M059J (cell line): ENCODE measurements at places on chromosomes 3 and 15.

DNA sequence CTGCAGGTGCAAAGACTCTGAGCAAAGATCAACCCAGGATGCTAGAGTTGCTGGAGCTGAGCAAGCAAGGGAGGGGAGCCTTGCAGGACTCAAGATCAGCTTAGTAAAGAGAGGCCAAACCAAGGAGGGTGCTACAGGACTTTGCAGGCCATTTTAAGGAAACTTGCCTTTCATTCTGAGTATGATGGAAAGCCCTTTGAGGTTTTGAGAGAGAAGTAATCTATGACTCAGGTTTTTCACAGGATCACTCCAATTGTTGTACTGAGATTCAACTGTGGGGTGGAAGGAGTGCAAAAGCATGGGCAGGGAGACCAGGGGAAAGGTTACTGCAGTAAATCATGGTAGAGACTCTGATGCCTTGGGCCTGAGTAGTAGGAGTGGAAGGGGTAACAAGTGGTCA is 260.4 kb upstream of the GPR149 start:
- DNase-seq: no peak

DNA sequence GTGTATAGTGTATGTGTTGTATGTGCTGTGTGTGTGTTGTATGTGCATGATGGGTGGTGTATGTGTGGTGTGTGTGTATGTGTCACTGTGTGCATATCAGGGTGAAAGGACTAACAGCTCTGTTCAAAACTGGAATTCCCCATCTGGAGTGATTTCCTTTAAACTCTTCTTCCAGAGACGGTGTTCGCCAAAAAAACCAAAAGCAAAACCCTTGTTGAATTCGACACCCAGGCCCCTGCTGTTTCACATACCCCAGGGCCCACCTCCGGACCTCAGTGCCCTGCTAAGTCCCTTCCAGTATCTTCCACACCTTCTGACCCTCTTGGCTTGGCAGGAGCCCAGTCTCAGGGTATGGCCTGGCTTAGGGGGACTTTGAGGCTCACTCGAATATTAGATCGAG is 44.9 kb upstream of the SEC13 start:
- DNase-seq: no peak

GRCh38 chr3:146306656-146307455 is 56.0 kb upstream of the PLSCR4 start:
- no peak for DNase-seq

- DNase-seq: no peak
Measured at GRCh38 chr3:59609657-59610348, 560.0 kb upstream of the CFAP20DC start.

GRCh38 chr3:187139126-187139894 is at the start of gene RPL39L:
TSS of gene RPL39L (minus strand) at chr3:187139496. CDS start at chr3:187121300, 18,196 bp downstream.
- DNase-seq: peak; percentile 85

DNA sequence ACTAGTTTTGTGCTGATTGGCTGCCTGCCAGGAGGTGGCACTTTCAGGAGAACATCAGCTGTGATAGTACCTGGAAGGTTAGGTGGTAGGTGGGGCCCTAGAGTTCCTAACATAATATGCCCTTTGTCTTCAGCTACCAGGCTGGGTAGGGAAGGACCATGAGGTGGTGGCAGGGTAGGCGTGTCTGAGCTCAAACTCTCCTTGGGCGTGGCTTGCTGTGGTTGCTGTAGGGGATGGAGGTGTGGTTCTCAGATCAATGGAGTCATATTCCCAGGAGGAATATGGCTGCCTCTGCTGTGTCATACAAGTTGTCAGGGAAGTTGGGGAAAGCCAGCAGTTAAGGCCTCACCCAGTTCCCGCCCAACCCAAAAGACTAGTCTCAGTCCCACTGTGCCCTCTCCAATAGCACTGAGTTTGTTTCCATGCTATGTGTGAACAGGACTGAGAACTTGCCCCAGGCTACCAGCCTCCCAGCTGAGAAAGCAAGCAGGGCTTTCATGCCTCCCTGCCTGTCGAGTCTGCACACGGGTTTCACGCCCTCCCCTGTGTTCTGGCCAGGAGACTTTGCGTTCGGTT is 107.7 kb downstream of the CHCHD4 start:
- peak; percentile 29 for DNase-seq

GRCh38 chr3:182920515-182921084 is 59.7 kb downstream of the DCUN1D1 start:
- no peak for DNase-seq

DNA sequence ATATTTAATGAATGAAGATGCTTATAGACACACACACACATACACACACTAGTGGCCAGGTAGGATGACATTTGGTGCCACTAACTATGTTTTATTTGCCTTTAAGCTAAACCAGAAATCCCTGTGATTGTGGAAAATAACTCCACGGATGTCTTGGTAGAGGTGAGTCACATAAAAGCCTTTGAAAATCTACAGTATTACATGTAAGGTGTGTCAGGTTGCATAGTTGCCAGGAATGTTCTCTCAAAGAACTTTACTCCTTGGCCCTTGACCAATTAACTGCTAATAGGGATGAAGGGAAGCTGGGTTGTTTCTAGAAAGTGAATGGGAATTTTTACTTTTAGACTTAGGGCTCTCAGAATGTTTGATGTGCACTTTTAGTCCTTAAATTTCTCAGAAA is 9.9 kb downstream of the ZBED2 start:
- DNase-seq: peak; percentile 90

GRCh38 chr15:55661428-55661827 is 73.3 kb upstream of the PYGO1 start:
- DNase-seq: peak; percentile 32

GRCh38 chr3:85864896-85865295 is 906.1 kb downstream of the CADM2 start:
- DNase-seq: no peak

- DNase-seq: peak; percentile 2
Measured at GRCh38 chr3:117355566-117355965, 646.0 kb downstream of the TUSC7 start.

GRCh38 chr15:63523306-63523990 is 19.1 kb downstream of the USP3 start:
- DNase-seq: peak; percentile 24

- no peak for DNase-seq
Measured at GRCh38 chr3:33134026-33134625, 20.3 kb downstream of the CRTAP start.

- no peak for DNase-seq
Measured at GRCh38 chr15:41899854-41900442, 6.1 kb upstream of the SPTBN5 start.

- DNase-seq: no peak
Measured at GRCh38 chr15:25060996-25061620, 106.3 kb downstream of the SNRPN start.

- DNase-seq: peak; percentile 86
Measured at GRCh38 chr3:197482001-197482400, 73.8 kb downstream of the BDH1 start.

- no peak for DNase-seq
Measured at GRCh38 chr3:58116161-58116955, 94.4 kb downstream of the DNASE1L3 start.

DNA sequence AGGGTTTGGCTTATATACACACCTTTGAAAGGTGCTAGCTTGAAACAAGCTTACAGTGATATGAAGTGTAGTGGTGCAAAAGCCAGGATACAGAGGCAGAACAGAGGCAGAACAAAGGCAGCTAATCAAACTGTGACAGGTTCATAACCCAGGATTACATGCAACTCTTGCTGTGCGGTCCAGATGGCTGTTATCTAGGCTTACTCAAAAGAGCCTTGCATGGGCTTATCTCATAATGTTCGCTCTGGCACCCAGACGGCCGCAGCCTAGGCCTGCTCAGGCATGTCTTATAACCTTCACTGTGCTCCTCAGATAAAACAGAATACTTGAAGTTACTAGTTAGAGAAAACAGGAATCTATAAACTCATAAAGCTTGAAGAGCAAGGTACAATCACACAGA is 22.8 kb upstream of the NOX5 start:
- no peak for DNase-seq

GRCh38 chr15:42239528-42240182 is 31.6 kb upstream of the VPS39 start:
- no peak for DNase-seq

GRCh38 chr15:66564136-66565041 is 1.4 kb downstream of the LCTL start:
- no peak for DNase-seq

GRCh38 chr3:115325539-115325938 is 178.5 kb upstream of the ZBTB20 start:
- DNase-seq: peak; percentile 63

DNA sequence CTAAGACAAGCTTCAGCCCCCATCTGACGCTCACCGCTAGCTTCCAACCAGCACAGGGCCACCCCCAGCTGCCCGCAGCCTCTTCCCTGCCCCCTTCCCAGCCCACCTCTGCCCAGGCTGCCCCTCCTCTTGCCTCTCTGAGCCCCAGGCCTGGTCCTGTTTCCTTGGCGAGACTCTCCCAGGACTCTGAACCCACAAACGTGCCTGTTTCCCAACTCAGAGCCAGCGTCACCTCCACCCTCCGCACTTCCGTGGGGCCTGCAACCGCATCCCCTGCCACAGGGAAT is 35.0 kb downstream of the ZXDC start:
- DNase-seq: no peak

GRCh38 chr15:40501487-40501886 is 30.7 kb downstream of the CHST14 start:
- DNase-seq: peak; percentile 53

- DNase-seq: no peak
Measured at GRCh38 chr15:99614749-99615288, 49.0 kb downstream of the MEF2A start.

- peak; percentile 18 for DNase-seq
Measured at GRCh38 chr15:84023636-84024035, 211.9 kb upstream of the GOLGA6L4 start.

- DNase-seq: no peak
Measured at GRCh38 chr3:26838026-26838425, 215.5 kb downstream of the LRRC3B start.

- no peak for DNase-seq
Measured at GRCh38 chr3:123193448-123194101, 8.2 kb upstream of the SEC22A start.

DNA sequence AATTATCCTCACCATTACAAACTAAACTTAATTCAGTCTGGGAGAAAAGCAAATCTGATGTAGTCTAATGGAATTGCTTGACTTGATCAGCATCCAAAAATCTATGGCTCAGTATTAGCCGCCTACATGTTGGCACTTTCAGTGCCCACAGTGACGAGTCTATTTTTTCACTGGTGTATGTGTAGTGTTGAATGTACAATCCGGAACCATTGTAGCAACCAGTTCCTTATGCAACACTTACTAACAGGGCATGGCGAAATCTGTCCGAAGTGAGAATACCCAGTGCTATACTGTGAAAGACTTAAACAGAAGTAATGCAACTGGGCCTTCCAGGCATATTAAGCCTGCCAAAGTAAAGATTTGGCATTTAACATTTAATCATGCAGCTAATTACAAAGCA is 18.6 kb downstream of the LRRN1 start:
- no peak for DNase-seq

- DNase-seq: no peak
Measured at GRCh38 chr3:161268601-161269000, 47.5 kb downstream of the NMD3 start.

DNA sequence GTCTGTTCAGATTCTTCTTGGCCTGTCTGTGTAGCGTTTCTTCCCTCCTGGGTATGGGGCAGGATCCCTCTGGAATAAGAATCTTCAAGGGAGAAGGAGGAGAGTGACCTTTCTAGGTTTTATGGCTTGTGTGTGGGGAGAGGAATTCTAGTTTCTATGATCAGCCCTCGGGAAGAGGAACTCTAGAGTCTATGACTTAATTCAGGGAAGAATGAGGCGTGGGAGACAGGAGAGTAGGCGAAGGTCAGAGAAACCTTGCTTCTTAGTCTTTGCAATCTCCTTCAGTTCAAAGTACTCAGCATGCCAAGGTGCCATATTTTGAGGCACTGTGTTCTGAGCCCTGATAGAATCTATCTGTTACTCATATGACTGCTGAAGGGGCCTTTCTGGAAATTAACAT is 99.2 kb upstream of the C3orf80 start:
- no peak for DNase-seq

GRCh38 chr3:17473761-17474160 is 268.7 kb downstream of the TBC1D5 start:
- DNase-seq: peak; percentile 12

DNA sequence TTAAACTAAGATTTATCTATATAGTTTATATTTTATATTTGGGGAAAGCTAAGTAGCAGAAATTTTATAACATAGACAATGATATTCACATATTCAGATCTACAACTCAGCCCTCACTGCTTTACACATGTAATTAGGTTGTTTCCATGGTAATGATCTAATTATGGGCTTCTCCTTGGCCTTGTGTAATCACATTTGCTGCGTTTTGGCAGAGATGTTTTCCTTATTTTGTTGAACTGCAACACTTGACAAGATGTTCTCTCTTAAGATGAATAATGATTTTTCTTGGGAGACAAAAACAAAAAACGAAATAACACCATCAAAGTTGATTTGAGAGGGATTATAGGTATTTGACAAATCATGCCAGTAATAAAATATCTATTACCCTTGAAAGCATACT is 635.6 kb upstream of the TBL1XR1 start:
- no peak for DNase-seq

DNA sequence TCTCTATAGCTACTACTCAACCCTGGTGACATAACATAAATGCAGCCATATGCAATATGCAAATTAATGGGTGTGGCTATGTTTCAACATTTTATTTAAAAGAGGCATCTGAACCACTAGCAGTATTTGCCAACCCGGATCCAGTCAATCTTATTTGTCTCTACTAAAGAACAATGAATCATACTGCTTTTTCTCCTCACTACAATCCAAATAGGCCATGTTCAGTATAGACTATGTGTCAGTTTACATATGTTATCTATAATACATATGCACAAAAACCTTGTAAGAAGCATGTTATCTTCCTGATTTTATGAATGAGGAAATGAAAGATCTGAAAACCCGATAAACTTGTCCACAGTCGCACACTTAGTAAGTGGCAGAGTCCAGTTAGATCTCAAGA is 125.7 kb downstream of the STAG1 start:
- DNase-seq: no peak

- no peak for DNase-seq
Measured at GRCh38 chr15:50262533-50262932, 3.0 kb downstream of the HDC start.

DNA sequence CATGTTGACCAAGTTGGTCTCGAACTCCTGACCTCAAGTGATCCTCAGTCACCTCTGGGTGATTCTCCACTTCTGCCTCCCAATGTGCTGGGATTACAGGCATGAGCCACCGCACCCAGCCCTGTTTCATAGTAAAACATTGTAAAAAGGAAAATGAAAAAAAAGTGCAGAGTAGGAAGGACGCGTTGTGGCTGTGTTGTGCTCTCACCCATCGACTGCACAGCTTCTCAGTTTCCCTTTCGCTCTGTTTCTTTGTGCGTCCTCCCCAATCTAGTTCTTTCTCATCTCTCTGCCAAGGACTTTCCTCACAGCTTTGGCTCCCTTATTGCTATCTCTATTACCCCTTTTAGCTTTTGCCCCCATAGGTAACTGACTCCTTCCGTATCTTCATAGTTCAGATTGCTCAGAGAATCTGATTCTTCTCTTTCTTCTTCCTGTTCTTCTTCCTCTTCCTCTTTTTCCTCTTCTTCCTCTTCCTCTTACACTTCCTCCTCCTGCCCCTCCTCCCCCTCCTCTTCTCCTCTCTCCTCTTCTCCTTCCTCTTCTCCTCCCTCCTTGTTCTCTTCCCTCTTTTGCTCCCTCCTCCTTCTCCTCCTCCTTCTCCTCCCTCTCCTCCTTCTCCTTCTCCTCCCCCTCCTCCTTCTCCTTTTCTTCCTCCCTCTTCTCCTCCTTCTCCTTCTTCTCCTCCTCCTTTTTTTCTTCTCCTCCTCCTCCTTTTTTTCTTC is 81.1 kb upstream of the VGLL4 start:
- no peak for DNase-seq
